ENCODE measurements at places on chromosomes 7 and 10.

- no peak for DNase-seq
Observed at GRCh38 chr7:123533929-123534382, 439 bp downstream of the IQUB start.

GRCh38 chr10:101840741-101841453 is 2.7 kb downstream of the KCNIP2 start:
- DNase-seq: peak; percentile 57

GRCh38 chr10:30550967-30551815 is 78.4 kb downstream of the LYZL2 start:
- DNase-seq: no peak

GRCh38 chr10:53719658-53720057 is 947.1 kb upstream of the MBL2 start:
- DNase-seq: no peak

DNA sequence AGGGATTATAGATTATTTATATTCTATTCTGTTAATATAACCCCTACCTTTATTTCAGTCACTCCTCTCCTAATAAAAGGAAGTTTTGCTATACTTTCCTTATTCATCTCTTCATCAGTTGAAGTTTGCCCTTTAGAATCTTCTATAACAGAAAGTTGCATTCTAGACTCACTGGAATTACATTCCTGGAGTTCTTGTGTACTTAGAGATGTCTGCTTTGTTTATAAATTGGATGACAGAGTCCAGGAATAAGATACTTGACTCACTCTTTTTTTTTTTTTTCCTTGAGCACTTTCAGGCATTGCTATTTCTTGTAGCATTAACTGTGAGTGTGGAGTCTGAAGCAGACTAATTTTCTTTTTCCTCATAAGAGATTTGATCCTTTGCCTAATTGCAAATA is 640.8 kb downstream of the XPNPEP1 start:
- no peak for DNase-seq

DNA sequence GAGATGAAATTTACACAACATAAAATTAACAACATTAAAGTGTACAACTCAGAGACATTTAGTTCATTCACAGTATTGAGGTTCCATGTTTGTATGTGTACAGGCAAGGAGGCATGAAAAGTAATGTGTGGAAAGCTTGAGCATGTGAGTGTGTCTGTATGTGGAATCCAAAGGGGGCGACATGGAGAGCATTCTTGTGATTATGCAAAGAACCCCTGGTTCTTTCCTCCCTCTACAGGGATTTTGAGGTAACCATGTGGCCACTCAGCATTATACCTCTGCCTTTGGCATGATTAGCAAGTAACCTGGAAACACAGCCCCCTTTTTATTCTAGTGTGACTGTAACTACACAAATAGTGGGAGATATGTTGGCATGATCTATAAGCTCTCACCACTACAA is 21.0 kb downstream of the OR2F1 start:
- DNase-seq: no peak

- DNase-seq: no peak
Observed at GRCh38 chr10:24900888-24901685, 51.3 kb downstream of the PRTFDC1 start.

- DNase-seq: no peak
Observed at GRCh38 chr10:112784022-112784461, 166.0 kb upstream of the TCF7L2 start.
